ENCODE measurements at places on chromosomes 4 and X. TPM values are rescaled to one million over a fixed set of nuclear protein-coding genes. Genes with fewer than 3 reads are reported as not detected.

DNA sequence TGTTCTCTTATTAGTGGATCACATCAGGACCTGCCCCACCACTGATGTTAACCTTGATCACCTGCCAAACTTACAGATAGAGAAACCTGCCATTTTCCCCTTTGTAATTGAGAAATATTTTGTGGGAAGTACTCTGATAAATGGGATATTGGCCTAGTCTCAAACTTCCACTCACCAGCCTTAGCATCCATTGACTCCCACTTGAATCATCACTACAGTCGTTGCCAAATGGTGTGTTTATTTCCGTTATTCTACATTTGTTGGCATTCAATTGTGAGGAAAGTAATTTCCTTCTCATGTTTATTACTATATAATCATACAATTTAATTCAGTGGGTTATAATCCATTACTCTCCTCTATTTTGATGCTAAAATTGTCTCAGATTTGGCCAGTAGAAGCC lies 156.4 kb upstream of the CXCL13 start:
- DNase-seq: no peak

GRCh38 chr4:37758226-37758625 lies 68.3 kb upstream of the PGM2 start:
- no peak for DNase-seq

DNA sequence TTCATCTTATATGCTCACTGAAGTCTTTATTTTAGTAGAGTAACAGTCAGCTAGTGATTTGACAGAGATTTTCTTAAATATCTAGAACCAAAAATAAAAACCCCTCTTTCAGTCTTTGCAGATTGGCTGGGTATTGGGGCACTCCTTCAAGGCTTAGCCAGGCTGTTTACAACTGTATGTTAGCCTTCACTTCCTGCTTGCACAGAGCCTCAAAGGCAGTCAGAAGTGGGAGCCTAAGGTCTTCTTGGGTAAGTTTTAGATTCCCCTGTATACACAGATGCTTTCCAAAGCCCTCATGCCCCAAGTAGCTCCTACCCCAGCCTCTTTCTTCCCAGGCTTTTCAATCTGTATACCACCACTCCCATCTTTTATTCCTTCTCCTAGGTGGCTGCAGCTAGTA lies 136.1 kb upstream of the STIM2 start:
- DNase-seq: no peak

DNA sequence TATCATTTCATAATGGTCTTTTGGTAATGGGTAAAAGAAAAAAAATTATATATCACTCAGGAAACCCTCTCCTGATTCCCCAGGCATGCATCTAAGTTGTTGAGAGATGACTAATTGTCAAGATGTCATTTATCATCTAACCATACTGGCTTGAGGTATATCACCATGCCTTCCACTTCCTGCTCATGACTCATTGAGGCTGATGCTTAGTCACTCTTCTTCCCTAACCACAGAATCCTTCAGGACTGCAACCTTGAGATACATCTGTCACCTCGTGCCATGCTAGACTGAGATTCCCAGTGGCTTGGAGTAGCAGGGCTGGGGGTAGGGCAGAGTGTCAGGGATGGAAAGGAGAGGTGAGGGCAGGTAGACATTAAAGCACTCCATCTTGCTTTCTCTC lies 782.5 kb upstream of the INTU start:
- no peak for DNase-seq

- no peak for DNase-seq
These were observed 640.6 kb downstream of the PCDH7 start for GRCh38 chr4:31360786-31361185.

The SYN1 gene
- 12.1 TPM for total RNA-seq

The MANBA gene
- 29.8 TPM for total RNA-seq
